ENCODE measurements at places on chromosomes 3 and 15.
A peak's percentile ranks its signal among the peaks of the same experiment; 100 is the strongest.

- DNase-seq, result no peak
Observed at GRCh38 chr3:182124187-182124586, 412.5 kb downstream of the SOX2 start.

GRCh38 chr3:183664913-183665381, 29.5 kb downstream of the KLHL24 start:
- no peak for DNase-seq

DNA sequence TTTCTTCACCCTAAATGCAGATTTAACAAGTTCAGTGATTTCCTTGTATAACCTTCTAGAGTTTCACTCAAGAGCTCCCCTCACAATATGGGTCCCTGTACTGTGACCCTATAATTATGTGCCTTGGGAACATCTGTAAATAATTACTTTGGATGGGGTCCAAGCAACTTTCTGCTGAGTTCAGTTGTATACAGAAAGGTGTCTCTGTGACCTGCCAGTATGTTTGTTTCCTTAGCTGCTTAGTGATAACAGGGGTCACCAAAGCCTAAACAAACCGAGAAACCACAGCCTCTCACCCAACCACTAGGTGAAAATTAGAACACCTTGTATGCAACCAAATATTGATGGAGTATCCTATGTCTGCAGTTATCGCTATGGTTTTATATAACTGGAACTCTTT, 29.8 kb upstream of the SLC25A36 start:
- no peak for DNase-seq

DNA sequence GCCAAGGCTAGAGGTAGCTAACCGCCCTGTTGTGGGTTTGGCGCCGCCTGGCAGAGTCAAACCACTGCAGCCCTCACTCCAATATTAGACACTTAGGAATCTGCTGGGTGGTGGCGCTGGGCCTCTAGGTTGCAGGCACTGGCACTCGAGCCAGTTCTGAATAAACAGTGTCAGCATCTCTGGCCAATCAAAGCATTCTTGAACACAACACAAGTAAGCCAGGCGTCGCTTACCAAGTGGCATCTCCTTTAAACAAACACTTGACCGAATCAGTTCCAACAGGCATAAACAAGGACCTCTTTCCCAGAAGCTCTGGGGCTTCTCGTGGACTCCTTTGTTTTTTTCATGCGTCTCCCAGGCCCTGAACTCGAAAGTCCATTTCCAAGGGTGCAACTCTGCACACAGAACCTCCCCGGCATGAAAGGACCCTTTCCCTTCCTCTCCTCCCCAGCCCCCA, 82.3 kb downstream of the LRIG1 start:
- DNase-seq, result peak; percentile 86

DNA sequence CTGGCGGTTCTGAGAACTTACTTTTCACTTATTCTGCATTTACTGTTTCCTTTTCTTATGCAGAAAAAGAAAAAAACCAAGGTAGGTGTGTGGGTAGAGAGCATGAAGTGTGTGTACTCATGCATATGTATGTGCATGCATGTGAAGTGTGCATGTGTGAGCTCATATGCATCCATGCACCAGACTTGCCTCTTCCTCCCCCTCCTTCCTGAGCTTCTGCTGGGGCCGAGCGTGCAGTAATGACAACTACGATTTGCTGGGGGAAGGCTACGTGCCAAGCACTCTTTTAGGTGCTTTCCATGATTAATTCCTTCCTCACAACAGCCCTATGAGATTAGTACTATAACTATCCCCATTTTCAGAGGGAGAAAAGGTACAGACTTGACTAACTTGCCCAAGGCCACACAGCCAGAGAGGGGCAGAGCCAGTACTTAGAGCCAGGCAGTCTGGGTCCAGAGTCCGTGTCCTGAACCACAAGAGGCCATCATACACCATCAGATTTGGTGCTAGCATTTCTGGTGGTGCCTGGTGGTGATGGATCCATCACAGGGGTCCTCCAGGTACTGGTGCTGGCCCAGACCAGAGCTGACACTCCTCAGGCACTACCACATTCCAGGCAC, 46.7 kb downstream of the CAPN3 start:
- no peak for DNase-seq

- no peak for DNase-seq
Observed at GRCh38 chr3:8641472-8641871, 3.1 kb downstream of the SSUH2 start.

DNA sequence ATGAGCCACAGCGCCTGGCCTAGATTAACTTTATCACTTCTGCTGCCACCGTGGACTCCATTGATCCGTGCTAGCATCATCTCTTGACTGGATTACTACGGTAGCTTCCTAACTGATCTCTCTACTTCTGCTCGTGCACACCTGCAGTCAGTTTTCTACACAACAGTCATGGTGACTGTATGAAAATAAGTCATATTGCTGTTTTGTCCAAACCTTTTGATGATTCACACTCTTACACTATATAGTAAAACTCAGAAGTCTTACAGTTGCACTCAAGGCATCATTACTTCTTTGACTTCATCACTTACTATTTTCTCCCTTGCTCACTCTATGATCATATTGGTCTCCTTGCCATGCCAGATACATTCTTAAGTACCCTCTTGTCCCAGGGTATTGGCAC, 10.1 kb downstream of the PDCD6IP start:
- no peak for DNase-seq

- no peak for DNase-seq
Observed at GRCh38 chr3:133295944-133296917, 103.6 kb upstream of the BFSP2 start.

DNA sequence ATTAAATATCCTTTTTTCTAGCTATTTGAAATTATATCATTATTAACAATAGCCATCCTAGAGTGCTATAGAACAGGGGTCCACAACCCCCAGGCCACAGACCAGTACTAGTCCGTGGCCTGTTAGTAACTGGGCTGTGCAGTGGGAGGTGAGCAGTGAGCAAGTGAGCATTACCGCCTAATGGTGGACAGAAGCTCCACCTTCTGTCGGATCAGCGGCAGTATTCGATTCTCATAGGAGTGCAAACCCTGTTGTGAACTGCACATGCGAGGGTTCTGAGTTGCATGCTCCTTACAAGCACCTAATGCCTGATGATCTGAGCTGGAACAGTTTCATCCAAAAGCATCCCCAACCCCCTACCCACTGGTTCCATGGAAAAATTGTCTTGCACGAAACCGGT, 11.7 kb downstream of the CLDN16 start:
- no peak for DNase-seq

GRCh38 chr3:21256932-21257331, 494.1 kb downstream of the ZNF385D start:
- DNase-seq, result no peak

DNA sequence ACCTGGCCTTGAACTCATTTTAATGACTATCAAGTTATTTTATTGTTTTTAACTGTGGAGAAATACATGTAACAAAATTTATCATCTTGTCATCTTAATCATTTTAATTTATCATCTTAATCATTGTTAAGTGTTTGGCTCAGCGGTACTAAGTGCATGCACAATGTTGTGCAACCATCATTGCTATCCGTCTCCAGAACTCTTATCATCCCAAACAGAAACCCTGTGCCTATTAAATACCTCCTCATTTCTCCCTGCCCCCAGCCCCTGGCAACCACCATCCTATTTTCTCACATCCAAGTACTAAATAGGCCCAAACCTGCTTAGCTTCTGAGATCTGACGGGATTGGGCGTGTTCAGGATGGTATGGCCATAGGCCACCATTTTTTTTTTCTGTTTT, 51.5 kb upstream of the UBP1 start:
- DNase-seq, result no peak

DNA sequence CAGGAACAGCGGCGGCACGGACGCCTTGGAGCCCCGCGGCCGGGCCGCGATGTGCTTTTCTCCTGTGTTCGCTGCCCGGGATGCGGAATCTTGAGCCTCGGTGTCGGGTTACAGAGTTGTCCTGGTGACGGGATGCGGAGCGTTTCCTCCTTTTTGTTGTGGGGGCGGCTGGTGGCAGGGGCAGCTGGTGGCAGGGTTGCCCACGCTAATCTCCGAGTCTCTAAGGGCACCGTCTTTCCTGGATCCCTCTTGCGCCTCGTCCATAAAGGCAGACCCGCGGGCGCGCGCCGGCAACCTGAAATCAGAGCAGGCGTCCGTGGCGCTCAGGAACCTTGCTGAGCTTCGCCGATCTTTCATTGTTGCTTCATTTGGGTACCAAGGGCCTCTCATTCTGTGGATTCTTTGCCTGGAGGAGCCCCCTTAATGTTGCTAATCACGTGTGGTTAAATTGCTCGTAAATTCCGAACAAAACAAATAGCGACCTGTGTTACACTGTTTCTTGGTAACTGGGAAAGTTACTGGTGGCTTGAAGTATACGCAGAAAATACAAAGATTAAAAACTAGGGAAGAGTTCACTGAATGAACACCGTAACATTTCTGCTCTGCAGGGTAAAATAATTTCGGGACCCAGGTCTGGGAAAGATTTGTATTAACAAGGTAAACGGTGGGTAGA, 844 bp upstream of the PFN2 start:
- peak; percentile 57 for DNase-seq

GRCh38 chr15:36742696-36743095, 163.3 kb downstream of the CDIN1 start:
- no peak for DNase-seq

DNA sequence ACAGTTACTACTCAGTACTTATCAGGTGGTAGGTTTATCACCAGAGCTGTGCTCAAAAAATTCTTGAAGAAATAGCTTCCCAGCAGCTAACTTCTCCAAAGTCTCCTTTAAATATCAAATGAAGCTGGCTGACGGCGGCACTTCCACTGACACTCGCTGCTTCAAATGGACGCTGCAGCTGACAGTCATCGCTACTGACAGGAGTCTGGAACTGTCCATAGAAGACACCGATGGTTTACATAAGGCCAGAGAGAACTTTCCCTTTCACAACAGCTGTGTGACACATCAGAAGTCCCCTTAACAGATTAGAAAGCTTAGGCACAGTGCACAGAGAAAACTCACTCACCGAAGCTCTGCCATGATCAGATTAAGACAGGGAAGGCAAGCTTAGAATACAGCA, 270.2 kb downstream of the SHOX2 start:
- no peak for DNase-seq

DNA sequence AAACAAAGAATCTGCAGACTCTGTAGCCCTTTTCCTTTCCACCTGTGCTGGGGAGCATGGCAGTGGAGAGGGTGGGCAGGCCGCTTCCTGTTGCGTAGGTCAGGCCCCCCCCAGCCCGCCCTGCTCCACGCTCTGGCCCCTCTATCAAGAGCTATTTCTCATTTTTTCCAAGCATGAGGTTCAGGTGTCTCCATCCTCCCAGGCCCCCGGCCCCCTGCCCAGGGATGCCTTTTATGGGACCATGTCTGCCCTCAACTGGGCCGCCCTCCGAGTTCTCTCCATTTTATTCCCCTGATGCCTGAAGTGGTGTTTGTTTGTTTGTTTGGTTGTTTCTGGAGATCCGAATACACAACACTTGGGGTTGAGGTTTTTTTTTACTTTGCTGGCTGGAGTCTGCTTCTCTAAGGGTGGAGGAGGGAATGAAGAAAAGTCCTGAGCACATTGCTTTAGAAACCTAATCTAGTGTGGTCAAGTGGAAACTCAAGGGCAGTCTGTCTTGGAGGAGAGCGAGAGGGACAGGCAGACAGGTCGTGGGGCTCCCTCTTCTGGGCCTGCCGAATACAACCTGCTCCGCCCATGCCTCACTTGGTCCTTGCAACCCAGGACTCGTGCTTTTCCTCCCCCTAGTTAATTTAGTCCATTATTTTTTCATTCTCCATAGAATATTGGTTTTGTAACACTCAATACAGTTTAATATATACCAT, 176.5 kb upstream of the LYSMD4 start:
- no peak for DNase-seq
